Brain pericyte (primary cell): ENCODE measurements at places on chromosomes 7 and 10.

DNA sequence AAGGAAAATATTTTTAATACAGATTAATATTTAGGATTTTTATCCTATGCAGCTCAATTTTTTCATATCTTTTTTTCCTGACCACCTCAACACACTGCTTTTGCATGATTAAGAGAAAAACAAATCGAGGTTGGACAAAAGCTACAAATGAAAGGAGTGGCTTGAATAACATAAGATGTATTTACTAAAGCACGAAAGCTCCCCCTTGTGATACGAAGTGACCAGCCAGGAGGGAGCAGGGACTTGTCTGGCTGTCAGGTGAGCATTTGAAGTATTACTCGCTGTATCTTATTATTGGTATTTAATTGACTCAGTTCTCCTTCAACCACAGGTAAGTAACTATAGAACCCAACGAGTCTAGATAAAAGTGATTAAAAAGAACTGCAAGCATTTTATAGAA is 265.2 kb upstream of the PHF14 start:
- no peak for DNase-seq

DNA sequence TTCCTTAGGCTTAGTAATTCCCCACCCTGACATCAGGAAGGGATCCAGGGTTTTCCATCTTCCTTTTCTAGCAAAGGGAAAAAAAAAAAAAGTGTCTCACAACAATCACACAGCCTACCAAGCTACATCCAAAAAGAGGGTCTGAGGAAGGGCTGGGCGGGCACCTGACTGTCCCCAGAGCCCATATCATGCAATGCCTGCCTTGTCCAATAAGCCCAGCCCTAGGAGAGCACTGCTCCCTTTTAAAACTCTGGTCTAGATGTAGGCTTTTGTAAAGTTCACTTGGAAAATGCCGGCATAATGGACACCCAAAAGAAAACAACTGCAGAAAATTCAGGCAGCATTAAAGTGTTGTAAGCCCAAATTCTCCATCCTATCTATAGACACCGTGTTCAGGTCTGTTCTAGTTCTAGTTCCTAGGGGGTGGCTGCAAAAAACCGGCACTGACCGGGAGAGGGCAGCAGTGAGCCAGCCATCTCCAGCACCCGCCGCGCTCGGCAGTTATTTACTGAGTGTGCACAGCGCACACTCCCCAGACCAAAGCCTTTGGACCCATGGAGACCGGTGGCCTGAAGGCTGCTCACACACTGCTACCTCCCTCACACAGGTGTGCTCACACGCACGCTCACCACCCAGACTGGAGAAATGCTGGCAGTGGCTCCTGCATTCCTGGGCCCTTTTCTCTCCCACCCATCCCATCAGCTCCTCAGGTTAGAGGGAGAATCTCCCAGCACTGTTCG is 48.7 kb downstream of the PODXL start:
- DNase-seq, result no peak

DNA sequence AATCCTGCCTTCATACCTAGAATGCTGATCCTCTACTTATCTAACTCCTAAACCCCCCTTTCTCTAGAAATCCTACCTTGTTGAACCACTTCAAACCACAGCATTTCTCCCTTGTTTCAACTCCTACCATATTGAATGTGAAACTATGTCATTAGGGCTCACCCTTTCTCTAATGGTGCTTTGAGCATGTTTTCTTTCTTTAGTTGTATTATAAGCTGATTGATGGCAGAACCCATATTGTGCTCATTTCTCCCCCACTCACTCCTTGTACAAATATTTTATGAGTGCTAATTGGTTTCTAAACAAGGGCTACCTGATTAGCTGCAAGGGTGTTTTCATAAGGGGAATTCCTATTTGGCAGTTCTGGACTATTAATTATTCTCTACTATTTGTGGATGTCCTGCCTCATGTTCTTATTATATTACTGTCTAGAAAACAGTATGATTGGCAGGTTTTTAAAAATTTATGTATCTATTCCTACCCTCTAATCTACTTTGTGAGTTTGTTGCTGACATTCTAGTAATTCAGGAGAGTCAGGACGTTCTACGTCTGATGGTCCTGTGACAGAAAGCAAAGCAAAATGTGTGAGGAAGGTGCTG is 765.8 kb downstream of the KCNMA1 start:
- no peak for DNase-seq

DNA sequence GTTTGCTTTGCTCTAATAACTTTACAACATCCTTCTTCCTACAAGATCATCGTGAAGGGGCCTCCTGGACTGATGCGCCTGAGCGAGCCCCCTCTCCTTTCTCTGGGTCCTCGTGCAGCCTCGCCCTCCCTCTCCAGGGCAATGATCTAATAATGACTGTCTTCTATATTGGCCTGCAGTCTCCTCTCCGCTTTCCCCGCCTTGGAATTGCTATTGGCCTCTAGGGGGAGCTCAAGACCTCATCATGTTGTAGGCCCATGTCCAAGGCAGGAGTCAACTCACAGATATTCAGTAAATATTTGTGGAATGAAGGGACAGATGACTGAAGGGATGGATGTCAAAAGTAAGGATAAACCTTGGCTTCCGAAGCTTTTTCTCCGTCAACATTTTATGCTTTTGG is 1180.3 kb downstream of the TYW1 start:
- DNase-seq, result no peak

DNA sequence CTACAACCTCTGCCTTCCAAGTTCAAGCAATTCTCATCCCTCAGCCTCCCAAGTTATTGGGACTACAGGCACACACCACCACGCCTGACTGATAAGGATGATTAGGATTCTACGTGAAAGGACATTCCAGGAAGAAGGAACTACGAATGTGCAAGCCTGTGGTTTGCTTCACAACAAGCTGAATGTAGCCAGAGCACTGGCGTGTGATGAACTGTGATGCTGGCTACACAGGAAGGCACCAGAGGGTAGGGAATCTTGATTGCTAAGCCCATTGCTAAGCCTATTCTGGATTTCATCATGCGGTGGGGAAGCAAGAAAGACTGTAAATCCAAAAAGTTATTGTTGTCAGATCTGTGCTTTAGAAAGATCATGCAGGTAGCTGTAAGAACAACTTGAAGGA is 72.3 kb upstream of the SRRM3 start:
- no peak for DNase-seq

DNA sequence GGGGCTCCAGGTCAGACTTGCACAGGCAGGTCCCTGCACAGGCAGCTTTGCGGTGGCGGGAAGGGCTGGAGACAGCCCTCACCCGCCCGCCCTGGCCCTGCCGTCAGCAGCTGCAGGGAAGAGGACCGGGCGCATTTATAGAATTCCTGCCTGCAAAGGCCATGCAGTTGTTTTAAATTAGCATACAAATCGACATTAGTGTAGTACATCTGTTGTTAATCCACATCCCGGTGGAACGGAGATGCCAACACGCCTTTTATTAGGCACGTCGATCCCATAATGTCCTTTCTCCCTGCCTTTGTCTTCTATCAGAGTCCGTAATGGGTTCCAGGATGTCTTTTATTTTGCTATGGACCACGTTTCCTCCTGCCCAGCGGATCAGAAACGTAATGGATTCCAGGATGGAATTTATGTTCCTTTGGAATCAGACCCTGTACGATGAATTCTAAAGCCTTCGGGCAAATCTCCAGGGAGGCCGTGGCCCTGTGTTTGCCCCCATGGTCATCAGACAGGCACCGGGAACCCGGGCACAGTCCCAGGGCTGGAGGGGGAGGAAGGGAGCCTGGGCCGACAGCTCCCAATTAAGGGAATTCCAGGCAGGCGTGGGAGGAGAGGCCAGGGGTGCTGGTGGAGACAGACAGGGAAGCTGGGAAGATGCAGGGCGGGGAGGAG is 123.9 kb downstream of the COL26A1 start:
- no peak for DNase-seq

DNA sequence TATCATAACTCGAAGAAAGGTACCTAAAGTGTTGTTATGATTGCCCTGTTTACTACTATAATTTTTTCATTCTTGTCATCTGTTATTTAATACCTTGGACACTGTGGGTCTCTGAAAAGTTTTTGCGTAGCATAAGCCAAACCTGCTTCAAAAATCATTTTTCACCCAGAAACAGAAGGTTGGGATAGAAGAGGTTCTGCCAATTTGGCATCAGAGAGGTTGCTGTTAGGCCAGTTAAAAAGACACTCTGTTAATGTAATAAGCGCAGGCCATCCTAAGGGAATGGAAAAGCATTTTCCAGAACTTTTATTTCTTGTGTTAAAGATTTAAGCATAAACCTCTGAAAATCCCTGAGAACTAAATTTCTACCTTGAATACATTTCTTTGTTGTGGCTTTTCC is 212.2 kb downstream of the BMPER start:
- DNase-seq, result no peak

DNA sequence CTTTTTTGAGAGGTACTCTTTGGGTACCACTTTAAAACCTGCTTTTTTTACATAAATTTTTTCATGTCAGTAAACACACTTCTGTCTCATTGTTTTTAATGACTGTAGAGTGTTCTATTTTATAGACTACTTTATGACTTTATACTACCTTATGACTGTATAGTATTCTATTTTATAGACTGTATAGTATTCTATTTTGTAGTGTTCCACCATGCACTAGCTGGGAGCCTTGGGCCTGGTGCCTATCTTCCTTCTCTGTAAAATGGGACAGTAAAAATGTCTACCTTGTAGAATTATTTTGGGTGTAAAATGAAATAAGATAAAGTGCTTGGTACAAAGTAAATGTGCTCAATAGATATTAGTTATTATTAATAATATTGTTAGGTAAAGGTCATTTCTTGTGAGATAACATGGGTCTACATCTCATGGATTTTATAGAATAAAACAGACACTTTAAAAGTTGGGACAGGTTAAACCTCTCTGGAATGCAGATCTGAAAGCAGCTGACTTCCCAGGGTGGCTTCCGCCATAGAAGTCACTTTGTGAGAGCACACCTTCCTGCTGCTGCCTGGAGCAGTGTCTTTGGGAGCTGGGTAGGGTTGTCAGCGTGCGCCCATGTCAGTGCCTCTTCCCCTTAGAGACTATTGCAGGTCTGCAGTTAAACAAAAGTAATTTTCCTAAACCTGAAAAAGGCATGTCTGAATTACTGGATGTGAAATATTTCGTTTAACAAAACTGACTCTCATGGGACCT is 31.0 kb downstream of the CCNY start:
- no peak for DNase-seq

DNA sequence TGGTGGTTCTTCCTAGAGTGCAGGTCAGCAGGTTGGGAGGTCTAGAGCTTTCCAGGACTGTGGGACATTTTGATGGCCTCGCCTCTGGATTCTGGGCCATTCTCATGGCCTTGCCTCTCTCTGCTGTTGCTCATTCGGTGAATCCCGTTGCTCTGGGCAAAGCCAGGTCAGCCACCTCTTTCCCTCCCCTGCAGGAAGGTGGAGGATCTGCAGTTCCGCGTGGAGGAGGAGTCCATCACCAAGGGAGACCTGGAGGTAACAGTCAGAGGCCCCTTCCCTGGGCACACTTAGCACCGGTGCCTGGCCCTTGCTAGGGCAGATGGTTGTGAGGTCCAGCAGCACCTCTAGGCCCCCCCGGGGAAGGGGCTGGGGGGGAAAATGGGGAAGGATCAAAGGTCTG is 74.9 kb downstream of the CLIP2 start:
- no peak for DNase-seq

DNA sequence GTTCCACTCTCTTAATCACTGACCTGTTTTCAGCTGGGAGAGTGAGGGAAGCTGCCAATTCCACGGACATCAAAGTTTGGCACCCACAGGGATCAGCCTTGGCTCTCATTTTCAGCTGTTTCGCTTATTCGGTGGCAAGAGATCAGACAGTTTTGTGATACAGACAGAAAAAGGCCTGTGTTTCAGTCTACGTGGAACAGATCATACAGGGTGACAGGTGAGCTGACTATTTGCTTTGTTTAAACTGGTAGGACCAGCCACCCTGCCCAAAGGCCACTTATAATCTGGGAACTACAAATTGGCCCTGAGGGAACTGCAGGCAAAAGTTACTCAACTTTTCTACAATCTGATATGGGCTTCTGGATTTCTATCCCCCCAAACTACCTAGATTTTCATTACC is 128.6 kb downstream of the ZNF467 start:
- no peak for DNase-seq

DNA sequence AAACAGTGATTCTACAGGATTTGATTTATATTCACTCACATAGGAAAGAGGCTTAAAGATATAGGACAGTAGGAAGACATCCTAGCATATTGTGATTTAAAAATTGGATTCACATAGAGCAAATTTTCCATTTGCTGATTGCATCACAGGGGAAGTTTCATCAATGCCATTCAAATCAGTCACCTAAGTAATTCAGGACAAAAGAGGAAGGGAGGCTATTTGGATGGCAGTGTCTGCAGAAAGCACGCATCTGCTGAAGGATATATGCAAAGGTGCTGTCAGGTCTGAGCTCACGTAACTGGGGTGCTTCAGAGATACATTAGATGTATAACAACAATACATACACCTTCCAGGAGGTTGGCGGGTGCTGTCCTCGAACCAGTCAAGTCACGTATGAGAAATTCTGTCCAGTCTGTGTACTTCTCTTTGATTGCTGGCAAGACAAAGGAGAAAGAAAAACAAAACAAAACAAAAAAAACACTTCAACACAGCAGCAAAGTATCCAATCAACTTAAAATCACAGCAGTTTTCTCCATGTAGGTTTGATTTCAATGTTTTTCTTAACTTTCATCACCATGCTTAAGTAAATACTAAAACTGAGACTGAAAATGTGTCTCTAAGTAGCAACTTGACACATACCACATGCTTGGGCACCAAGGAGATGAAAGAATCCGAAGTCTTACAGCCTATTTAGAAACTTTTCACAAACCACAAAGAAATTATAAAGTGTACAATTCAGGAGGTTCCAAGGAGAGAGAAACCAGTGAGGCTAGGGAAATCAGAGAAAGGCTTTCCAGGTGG is 125.1 kb downstream of the SFMBT2 start:
- no peak for DNase-seq

- no peak for DNase-seq
Observed at GRCh38 chr10:70324339-70324861, 40.6 kb upstream of the NPFFR1 start.

GRCh38 chr10:22710139-22710745 is 4.1 kb downstream of the PIP4K2A start:
- no peak for DNase-seq

- DNase-seq, result no peak
Observed at GRCh38 chr10:19656420-19657042, 159.7 kb upstream of the PLXDC2 start.

GRCh38 chr10:86062198-86062550 is 304.4 kb downstream of the GRID1 start:
- no peak for DNase-seq

DNA sequence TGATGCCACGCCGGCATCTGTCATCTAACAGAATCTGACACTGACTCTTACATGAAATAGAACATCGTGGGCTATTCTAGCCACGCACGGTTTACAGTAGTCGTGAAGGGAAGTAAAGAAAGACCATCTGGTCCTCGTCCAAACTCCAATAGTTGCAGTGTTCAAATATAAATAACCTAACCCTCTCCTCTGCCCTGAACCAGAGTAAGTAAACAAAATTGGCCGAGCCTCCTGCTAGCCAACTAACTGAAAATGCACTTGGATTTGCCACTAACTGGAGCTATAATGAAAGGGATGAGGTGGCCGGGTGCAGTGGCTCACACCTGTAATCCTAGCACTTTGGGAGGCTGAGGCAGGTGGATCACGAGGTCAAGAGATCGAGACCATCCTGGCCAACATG is 29.5 kb upstream of the ZC3HAV1L start:
- no peak for DNase-seq

- DNase-seq, result peak; percentile 99
Observed at GRCh38 chr7:767941-768731, 41.1 kb upstream of the PRKAR1B start.
